ENCODE measurements at places on chromosomes 2 and 18.
A peak's percentile ranks its signal among the peaks of the same experiment; 100 is the strongest.

GRCh38 chr2:238286095-238286494, 2.3 kb downstream of the PER2 start:
- H3K27me3 ChIP-seq, result no peaks in the 10 kb centered on the region
- no peak for DNase-seq
- no peak overlapping the region for H3K4me3 ChIP-seq
- peaks cover 19% of the 10 kb centered on the region for H3K4me1 ChIP-seq
- H3K27ac ChIP-seq, result no peak overlapping the region
- H3K36me3 ChIP-seq, result no peaks in the 10 kb centered on the region

GRCh38 chr2:20471902-20472559, 25.2 kb downstream of the RHOB start:
- no peaks in the 10 kb centered on the region for H3K4me1 ChIP-seq
- no peak overlapping the region for H3K27ac ChIP-seq
- DNase-seq, result no peak
- no peak overlapping the region for H3K4me3 ChIP-seq
- H3K27me3 ChIP-seq, result no peaks in the 10 kb centered on the region
- no peaks in the 10 kb centered on the region for H3K36me3 ChIP-seq

- peak; percentile 27 for DNase-seq
- peaks cover 9% of the 10 kb centered on the region for H3K4me1 ChIP-seq
- peak overlapping the region; percentile 60 for H3K4me3 ChIP-seq
- no peaks in the 10 kb centered on the region for H3K27me3 ChIP-seq
- H3K36me3 ChIP-seq, result no peaks in the 10 kb centered on the region
Measured at GRCh38 chr2:73112026-73112912, 479 bp downstream of the RAB11FIP5 start.

GRCh38 chr2:189179570-189179950, at the start of gene COL5A2:
Gene COL5A2 (minus strand): TSS chr2:189179761. CDS start chr2:189179604, 157 bp downstream.
- DNase-seq, result no peak
- H3K36me3 ChIP-seq, result no peaks in the 10 kb centered on the region
- no peaks in the 10 kb centered on the region for H3K4me1 ChIP-seq
- no peak within 1 kb of the TSS for H3K27ac ChIP-seq
- no peaks in the 10 kb centered on the region for H3K27me3 ChIP-seq
- H3K4me3 ChIP-seq, result no peak within 1 kb of the TSS

GRCh38 chr2:198863655-198864054, 594.1 kb downstream of the SATB2 start:
- no peaks in the 10 kb centered on the region for H3K4me1 ChIP-seq
- no peak overlapping the region for H3K4me3 ChIP-seq
- no peaks in the 10 kb centered on the region for H3K36me3 ChIP-seq

DNA sequence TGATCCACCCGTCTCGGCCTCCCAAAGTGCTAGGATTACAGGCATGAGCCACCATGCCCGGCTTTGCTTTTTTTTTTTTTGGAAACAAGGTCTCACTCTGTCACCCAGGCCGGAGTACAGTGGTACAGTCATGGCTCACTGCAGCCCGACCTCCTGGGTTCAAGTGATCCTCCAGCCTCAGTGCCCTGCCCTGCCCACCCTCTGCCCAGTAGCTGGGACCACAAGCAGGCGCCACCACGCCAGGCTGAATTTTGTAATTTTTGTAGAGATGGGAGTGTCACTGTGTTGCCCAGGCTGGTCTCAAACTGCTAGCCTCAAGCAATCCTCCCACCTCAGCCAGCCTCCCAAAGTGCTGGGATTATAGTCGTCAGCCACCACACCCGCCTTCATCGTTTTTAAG, 11.6 kb upstream of the PSD4 start:
- H3K27ac ChIP-seq, result no peak overlapping the region
- no peaks in the 10 kb centered on the region for H3K36me3 ChIP-seq
- no peak for DNase-seq
- H3K4me3 ChIP-seq, result no peak overlapping the region
- peaks cover 25% of the 10 kb centered on the region for H3K4me1 ChIP-seq
- no peaks in the 10 kb centered on the region for H3K27me3 ChIP-seq

DNA sequence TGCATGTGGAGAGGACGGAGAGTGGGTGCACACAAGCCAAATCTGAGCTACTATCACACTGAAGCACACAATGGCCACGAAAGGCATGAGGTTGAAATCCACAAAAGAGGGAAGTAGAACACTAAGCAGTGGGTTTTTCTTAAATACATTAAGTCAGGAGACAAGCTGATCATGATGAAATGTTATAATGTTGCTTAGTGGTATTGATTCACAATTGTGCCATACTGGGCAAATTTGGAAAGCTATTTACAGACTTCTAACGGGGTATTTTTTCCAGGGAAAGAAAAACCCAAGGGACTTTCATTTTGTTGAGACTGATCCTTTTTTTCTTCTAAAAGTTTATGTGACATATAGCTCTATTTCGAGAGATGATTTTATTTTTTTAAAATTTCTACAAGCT, 100.8 kb upstream of the CNGA3 start:
- no peak overlapping the region for H3K27ac ChIP-seq
- DNase-seq, result no peak
- no peaks in the 10 kb centered on the region for H3K4me1 ChIP-seq
- no peaks in the 10 kb centered on the region for H3K36me3 ChIP-seq
- H3K27me3 ChIP-seq, result peaks cover 3% of the 10 kb centered on the region
- no peak overlapping the region for H3K4me3 ChIP-seq

DNA sequence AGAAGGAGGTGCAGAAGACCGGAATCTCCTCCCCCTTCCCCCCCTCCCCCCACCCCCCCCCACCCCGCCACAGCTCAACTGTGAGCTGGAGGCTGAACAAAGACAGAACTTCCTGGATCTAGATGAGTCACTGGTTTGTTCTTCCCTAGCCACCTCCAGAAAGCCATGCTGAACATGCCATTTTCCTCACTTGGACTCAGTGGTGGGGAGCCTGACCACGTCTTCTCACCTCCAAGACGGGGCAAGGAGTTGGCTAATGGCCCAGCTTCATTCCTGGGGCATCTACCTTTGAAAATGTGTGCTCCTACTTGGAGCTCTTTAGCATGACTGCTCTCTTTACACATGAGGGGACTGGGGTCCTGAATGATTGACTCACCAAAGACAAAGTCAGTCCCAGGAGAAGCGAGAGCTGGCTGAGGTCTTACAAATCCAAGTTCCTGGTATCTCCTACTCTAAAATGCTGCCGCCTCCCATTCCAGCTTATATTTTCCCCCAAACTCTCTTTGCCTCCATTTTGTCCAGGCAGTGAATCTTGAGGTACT, 22.6 kb upstream of the FZD5 start:
- no peaks in the 10 kb centered on the region for H3K27me3 ChIP-seq
- DNase-seq, result no peak
- no peaks in the 10 kb centered on the region for H3K36me3 ChIP-seq
- no peak overlapping the region for H3K27ac ChIP-seq
- H3K4me3 ChIP-seq, result no peak overlapping the region

GRCh38 chr2:218954541-218955300, 4.7 kb upstream of the CDK5R2 start:
- DNase-seq, result no peak
- peaks cover 3% of the 10 kb centered on the region for H3K4me1 ChIP-seq
- H3K36me3 ChIP-seq, result no peaks in the 10 kb centered on the region
- H3K27ac ChIP-seq, result no peak overlapping the region
- H3K27me3 ChIP-seq, result peaks cover 21% of the 10 kb centered on the region
- H3K4me3 ChIP-seq, result no peak overlapping the region

DNA sequence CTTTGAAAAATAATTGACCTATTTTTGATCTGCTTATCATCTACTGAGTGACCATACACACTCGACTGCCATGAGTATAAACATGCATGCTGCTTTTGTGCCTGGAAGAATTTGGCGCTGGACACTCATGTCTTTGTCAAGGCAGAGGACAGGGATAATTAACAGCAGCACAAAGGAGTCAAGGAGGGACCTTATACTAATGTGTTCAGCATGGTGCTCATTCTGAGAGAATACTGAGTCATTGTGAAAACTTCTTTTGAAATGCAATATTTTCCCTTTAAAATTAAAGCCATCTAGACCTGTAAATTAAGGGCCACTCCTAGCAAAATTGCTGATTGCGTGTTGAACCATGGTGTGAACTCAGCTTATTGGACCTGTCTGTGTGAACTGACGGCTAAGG, 116.3 kb downstream of the ZNF532 start:
- no peaks in the 10 kb centered on the region for H3K27me3 ChIP-seq
- H3K4me3 ChIP-seq, result no peak overlapping the region
- H3K4me1 ChIP-seq, result no peaks in the 10 kb centered on the region
- H3K36me3 ChIP-seq, result no peaks in the 10 kb centered on the region

GRCh38 chr2:28430377-28430765, 37.7 kb downstream of the FOSL2 start:
- no peak for DNase-seq
- H3K27ac ChIP-seq, result no peak overlapping the region
- no peaks in the 10 kb centered on the region for H3K36me3 ChIP-seq
- H3K4me1 ChIP-seq, result peaks cover 7% of the 10 kb centered on the region
- no peaks in the 10 kb centered on the region for H3K27me3 ChIP-seq
- no peak overlapping the region for H3K4me3 ChIP-seq

DNA sequence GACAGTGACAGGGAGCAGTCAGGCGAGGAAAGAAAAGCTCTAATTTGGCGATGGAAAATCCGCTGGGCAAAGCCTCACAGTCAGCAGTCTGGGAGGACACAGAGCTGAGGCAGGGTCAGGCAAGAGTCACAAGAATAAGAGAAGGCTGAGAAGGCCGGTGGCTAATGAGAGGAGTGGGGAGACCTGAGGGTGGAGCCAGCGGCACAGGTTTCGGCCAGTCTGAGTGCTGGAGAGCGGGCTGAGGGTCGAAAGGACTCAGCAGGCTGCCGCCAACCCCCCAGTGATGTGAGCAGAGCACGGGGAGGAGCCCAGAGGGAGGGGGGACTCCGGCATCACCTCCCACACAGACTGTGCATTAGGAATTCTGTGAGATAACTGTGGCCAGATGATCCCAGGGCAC, 500.6 kb upstream of the MYT1L start:
- no peaks in the 10 kb centered on the region for H3K36me3 ChIP-seq
- no peak for DNase-seq
- H3K27me3 ChIP-seq, result no peaks in the 10 kb centered on the region
- H3K4me1 ChIP-seq, result no peaks in the 10 kb centered on the region

- no peak overlapping the region for H3K4me3 ChIP-seq
- H3K27me3 ChIP-seq, result peaks cover 15% of the 10 kb centered on the region
- no peaks in the 10 kb centered on the region for H3K36me3 ChIP-seq
- H3K4me1 ChIP-seq, result no peaks in the 10 kb centered on the region
- no peak overlapping the region for H3K27ac ChIP-seq
Measured at GRCh38 chr18:22176420-22177326, 7.3 kb downstream of the GATA6 start.

- no peaks in the 10 kb centered on the region for H3K4me1 ChIP-seq
- no peak overlapping the region for H3K27ac ChIP-seq
- no peak overlapping the region for H3K4me3 ChIP-seq
- DNase-seq, result no peak
- H3K27me3 ChIP-seq, result no peaks in the 10 kb centered on the region
- no peaks in the 10 kb centered on the region for H3K36me3 ChIP-seq
Measured at GRCh38 chr2:180205621-180206235, 198.6 kb upstream of the CWC22 start.

- peaks cover 9% of the 10 kb centered on the region for H3K36me3 ChIP-seq
- no peaks in the 10 kb centered on the region for H3K27me3 ChIP-seq
- peaks cover 53% of the 10 kb centered on the region for H3K4me1 ChIP-seq
- no peak overlapping the region for H3K4me3 ChIP-seq
Measured at GRCh38 chr2:134127496-134127895, 126.4 kb upstream of the MGAT5 start.
